Adrenal gland (tissue), 19 donors: ENCODE measurements at places on chromosomes 5 and 9. TPM values are rescaled to one million over a fixed set of nuclear protein-coding genes. Genes with fewer than 3 reads are reported as not detected.

DNA sequence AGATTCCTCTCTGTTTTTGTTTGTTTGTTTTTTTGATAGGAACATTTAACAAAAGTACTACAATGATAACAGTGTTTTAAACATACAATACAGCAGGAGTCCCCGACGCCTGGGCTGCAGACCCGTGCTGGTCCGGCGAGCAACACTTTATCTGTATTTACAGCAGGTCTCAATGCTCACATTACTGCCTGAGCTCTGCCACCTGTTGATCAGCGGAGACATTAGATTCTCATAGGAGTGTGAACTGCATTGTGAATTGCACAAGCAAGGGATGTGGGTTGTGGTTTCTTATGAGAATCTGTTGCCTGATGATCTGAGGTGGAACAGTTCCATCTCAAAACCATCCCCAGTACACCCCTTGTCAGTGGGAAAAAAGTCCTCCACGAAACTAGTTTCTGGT lies 1068.5 kb upstream of the CDH10 start:
- H3K4me3 ChIP-seq = no peak overlapping the region
- no peaks in the 10 kb centered on the region for H3K4me1 ChIP-seq
- H3K27me3 ChIP-seq = no peaks in the 10 kb centered on the region
- H3K27ac ChIP-seq = no peak overlapping the region
- H3K36me3 ChIP-seq = no peaks in the 10 kb centered on the region

- H3K27ac ChIP-seq = no peak overlapping the region
- H3K4me1 ChIP-seq = peaks cover 4% of the 10 kb centered on the region
- no peak for DNase-seq
- H3K27me3 ChIP-seq = no peaks in the 10 kb centered on the region
- no peak overlapping the region for H3K4me3 ChIP-seq
Observed at GRCh38 chr9:18077941-18078678, 395.8 kb upstream of the ADAMTSL1 start.

DMXL1 gene
- total RNA-seq = 32.2 TPM

SUSD3 gene
- total RNA-seq = 3.3 TPM

- H3K4me3 ChIP-seq = peak overlapping the region; percentile 88
- DNase-seq = peak; percentile 50
- peaks cover 38% of the 10 kb centered on the region for H3K4me1 ChIP-seq
- H3K36me3 ChIP-seq = no peaks in the 10 kb centered on the region
- H3K27ac ChIP-seq = peak overlapping the region; percentile 53
Observed at GRCh38 chr5:31638345-31638744, 586 bp upstream of the PDZD2 start.

ZFP37 gene
- total RNA-seq = 4.7 TPM

GRCh38 chr5:112717506-112718082 lies 20.1 kb upstream of the APC start:
- H3K4me3 ChIP-seq = no peak overlapping the region
- H3K27me3 ChIP-seq = no peaks in the 10 kb centered on the region
- H3K36me3 ChIP-seq = no peaks in the 10 kb centered on the region
- no peak overlapping the region for H3K27ac ChIP-seq
- peaks cover 9% of the 10 kb centered on the region for H3K4me1 ChIP-seq

DNA sequence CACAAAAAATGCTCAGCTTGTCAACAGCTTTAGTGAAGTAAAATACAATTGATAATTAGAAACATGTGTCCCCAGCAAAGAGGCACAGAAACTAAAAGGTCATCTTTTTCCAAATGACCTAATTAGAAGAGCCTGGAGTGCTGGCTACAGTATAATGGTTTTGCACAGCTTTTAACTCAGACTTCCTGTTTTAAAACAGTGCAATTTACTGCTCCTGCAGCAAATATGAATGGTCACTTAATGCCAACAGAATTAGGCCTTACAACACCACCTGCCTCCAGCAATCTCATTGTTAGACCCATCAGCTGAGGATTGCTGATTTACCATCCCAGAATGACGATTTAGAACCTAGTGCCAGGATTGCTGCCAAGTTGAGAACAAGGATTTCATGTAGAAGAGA lies 239.3 kb downstream of the CETN3 start:
- no peak overlapping the region for H3K27ac ChIP-seq
- no peak overlapping the region for H3K4me3 ChIP-seq
- DNase-seq = no peak
- H3K27me3 ChIP-seq = no peaks in the 10 kb centered on the region
- H3K4me1 ChIP-seq = peaks cover 5% of the 10 kb centered on the region

GRCh38 chr9:33425128-33425533 lies 22.3 kb downstream of the AQP3 start:
- no peak overlapping the region for H3K4me3 ChIP-seq
- DNase-seq = no peak
- H3K4me1 ChIP-seq = no peaks in the 10 kb centered on the region
- H3K27ac ChIP-seq = no peak overlapping the region
- H3K36me3 ChIP-seq = no peaks in the 10 kb centered on the region

P4HA2 gene
- 34.0 TPM for total RNA-seq

DNA sequence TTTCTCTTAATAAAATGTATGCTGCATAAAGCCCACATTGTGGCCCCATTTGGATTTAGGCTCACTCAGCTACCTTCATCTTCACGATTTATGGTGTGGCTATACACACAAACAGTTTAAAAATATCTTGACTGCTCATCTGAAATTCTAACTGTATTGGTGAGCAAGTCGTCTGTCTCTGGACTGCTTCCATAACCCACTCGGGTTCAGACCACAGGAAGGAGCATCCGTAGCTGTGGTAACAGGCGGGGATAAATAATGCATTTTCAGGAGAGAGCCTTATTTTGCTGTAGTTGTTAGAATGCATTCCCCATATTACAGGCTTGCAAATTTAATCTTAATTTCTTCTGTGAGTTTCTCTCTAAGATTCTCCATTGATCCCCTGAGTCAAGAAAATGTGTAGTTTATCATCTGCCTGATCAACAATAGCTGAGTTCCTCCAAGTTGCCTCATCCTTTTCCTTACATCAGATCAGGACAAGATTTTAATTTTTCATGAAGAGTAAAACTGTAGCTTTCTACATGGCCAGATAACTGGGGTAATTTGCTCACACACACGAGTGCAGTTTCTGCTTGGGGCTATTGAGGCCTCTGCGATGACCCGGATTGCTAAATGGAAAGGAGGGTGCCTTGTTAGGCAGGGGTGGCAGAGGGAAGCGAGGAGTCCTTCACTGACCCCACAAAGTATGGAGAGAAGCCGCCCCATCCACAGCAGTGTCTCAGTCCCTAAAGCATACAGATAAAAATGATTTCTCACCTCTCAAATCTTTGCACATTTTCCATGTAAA lies 133.9 kb downstream of the FSTL4 start:
- no peak for DNase-seq
- no peak overlapping the region for H3K4me3 ChIP-seq
- no peaks in the 10 kb centered on the region for H3K36me3 ChIP-seq
- no peaks in the 10 kb centered on the region for H3K27me3 ChIP-seq
- H3K27ac ChIP-seq = no peak overlapping the region
- peaks cover 4% of the 10 kb centered on the region for H3K4me1 ChIP-seq

CCDC192 gene
- total RNA-seq = not detected

- H3K27ac ChIP-seq = no peak overlapping the region
- no peak overlapping the region for H3K4me3 ChIP-seq
- no peaks in the 10 kb centered on the region for H3K4me1 ChIP-seq
- no peaks in the 10 kb centered on the region for H3K27me3 ChIP-seq
- no peaks in the 10 kb centered on the region for H3K36me3 ChIP-seq
Observed at GRCh38 chr9:20243841-20244240, 378.5 kb downstream of the MLLT3 start.

GRCh38 chr5:176647843-176648473 lies 674 bp downstream of the TSPAN17 start:
- peaks cover 46% of the 10 kb centered on the region for H3K4me1 ChIP-seq
- peak; percentile 78 for DNase-seq
- H3K27me3 ChIP-seq = no peaks in the 10 kb centered on the region
- peaks cover 3% of the 10 kb centered on the region for H3K36me3 ChIP-seq
- peak overlapping the region; percentile 59 for H3K4me3 ChIP-seq

VCP gene
- 239 TPM for total RNA-seq

PTGES gene
- total RNA-seq = 2.4 TPM

DNA sequence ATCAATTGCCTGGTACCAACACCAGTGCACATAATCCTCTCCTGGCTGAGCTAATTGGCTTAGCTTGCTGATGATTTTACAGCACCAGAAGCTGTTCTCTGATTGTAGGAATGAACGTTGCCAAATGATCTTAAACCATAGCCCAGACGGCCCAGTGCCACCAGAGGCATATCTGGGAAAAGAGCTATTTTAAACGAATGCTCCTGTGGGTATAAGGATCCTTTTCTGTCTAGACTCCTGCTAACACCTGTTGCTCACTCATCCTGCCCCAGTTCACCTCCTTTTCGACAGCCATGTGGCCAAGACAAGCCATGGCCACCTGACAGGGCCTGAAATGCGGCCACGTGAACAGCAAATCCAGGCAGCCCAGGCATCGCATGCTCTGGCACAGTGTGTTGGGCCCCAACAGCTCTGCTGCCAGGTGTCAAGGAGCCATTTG lies 289.9 kb upstream of the SLC30A5 start:
- no peaks in the 10 kb centered on the region for H3K27me3 ChIP-seq
- H3K4me3 ChIP-seq = no peak overlapping the region
- H3K27ac ChIP-seq = no peak overlapping the region

- H3K27ac ChIP-seq = no peak overlapping the region
Observed at GRCh38 chr5:119078861-119079260, 8.0 kb downstream of the DMXL1 start.

- no peak for DNase-seq
- H3K4me1 ChIP-seq = no peaks in the 10 kb centered on the region
Observed at GRCh38 chr9:70753311-70753710, 338.9 kb upstream of the KLF9 start.

DNA sequence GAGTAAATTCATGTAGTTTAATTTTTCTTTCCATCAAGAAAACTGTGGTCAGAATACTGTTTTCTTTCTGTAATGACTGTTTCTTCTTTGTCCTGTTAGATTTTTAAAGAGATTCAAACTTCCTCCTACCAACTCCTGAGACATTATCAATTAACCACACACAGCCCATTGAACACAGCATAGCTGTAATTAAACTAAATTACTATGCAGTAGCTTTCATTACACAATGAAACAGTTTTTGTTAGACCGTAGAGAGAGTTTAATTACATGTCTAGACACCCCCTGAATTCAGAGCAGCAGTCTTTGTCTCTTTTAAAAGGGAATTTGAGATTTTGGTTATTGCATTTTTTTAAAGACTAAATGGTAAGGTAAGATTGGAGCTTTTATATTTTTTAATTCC lies 77.5 kb downstream of the STARD4 start:
- no peak overlapping the region for H3K27ac ChIP-seq
- H3K27me3 ChIP-seq = no peaks in the 10 kb centered on the region
- no peak overlapping the region for H3K4me3 ChIP-seq
- no peaks in the 10 kb centered on the region for H3K4me1 ChIP-seq
- H3K36me3 ChIP-seq = no peaks in the 10 kb centered on the region

DNA sequence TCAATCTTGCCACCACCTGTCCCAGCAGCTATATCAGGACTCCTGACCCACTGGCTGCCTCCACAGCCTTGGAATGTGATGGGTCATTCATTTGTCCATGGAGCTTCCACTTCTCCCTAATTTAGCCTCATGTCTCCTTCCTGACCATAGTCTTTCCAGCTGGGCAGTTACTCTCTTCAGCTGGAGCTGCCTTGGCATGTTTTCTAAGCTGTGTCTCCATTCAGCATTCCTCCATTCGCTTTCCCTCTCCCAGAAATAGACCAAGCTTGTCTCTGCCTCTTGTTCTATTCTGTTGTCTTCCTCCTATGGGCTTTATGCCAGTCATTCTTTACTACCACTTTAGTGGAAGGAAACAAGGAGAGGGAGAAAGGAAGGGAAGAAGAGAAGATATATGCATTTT lies 5.3 kb upstream of the CTXN3 start:
- no peak for DNase-seq
- no peak overlapping the region for H3K4me3 ChIP-seq
- H3K4me1 ChIP-seq = no peaks in the 10 kb centered on the region
- H3K27me3 ChIP-seq = no peaks in the 10 kb centered on the region
- no peak overlapping the region for H3K27ac ChIP-seq
- no peaks in the 10 kb centered on the region for H3K36me3 ChIP-seq

GRCh38 chr9:31243386-31243785 lies 1141.1 kb upstream of the ACO1 start:
- no peaks in the 10 kb centered on the region for H3K27me3 ChIP-seq
- no peak overlapping the region for H3K27ac ChIP-seq
- H3K4me3 ChIP-seq = no peak overlapping the region
- no peaks in the 10 kb centered on the region for H3K36me3 ChIP-seq
- H3K4me1 ChIP-seq = no peaks in the 10 kb centered on the region
- no peak for DNase-seq

- peaks cover 6% of the 10 kb centered on the region for H3K27me3 ChIP-seq
- no peak overlapping the region for H3K4me3 ChIP-seq
- no peak for DNase-seq
- no peaks in the 10 kb centered on the region for H3K4me1 ChIP-seq
Observed at GRCh38 chr9:135570456-135570855, 8.9 kb downstream of the PAEP start.

GRCh38 chr9:137785704-137786161 lies 91.8 kb upstream of the CACNA1B start:
- no peaks in the 10 kb centered on the region for H3K4me1 ChIP-seq
- H3K4me3 ChIP-seq = no peak overlapping the region
- no peaks in the 10 kb centered on the region for H3K27me3 ChIP-seq
- H3K27ac ChIP-seq = no peak overlapping the region

GRCh38 chr5:3009605-3010004 lies 258.1 kb upstream of the IRX2 start:
- no peak overlapping the region for H3K4me3 ChIP-seq
- H3K4me1 ChIP-seq = no peaks in the 10 kb centered on the region
- no peaks in the 10 kb centered on the region for H3K36me3 ChIP-seq
- DNase-seq = no peak
- no peak overlapping the region for H3K27ac ChIP-seq
